ENCODE measurements at places on chromosomes 4 and X. TPM values are rescaled to one million over a fixed set of nuclear protein-coding genes. Genes with fewer than 3 reads are reported as not detected.

Gene UGT2B11
- not detected for total RNA-seq

Gene TMA16
- 50.5 TPM for total RNA-seq

- H3K27me3 ChIP-seq, result no peaks in the 10 kb centered on the region
- H3K4me1 ChIP-seq, result no peaks in the 10 kb centered on the region
- no peak overlapping the region for H3K27ac ChIP-seq
- H3K4me3 ChIP-seq, result no peak overlapping the region
- H3K36me3 ChIP-seq, result no peaks in the 10 kb centered on the region
Observed at GRCh38 chr4:61070269-61070668, 129.9 kb upstream of the ADGRL3 start.

Gene CYP4V2
- total RNA-seq, result 6.1 TPM

DNA sequence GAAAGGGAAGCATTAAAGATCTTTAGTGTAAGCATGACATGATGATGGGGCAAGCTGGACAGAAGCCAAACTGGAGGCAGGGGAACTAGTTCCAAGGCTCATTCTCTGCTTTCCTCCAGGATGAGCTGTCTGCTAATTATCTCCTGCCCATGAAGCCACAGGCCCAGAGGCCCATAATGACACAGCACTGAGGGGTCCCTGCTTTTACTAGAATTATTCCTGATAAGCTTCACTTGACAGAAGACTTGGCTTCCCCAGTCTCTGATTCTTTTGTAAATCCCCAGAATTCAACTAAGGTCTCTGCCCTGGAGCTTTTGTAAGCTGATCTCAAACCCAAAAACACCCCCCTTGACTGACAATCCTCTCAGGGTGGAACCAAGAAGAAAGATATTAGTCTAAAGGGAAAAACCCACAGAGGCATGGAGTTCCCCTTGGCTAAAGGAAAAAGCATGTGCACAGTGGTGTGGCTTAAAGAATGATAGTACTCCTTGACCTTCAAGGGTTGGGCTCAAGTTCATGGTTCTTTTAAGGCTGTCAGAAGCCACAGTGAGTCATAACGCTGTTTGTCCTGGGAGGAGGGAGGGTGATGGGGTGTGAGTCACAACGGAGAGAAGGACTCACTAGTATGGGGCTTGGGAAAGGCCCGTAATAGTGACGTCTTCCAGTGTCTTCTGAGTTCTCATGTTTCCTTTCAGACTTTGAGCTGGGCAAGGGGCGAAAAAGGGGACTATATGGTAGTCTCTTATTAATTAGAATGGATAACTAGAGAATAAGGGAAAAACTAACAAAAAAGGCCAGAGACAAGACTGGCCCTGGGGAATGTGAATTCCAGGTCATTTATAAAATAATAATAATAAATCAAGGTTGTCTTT lies 146.0 kb upstream of the CPEB2 start:
- H3K4me1 ChIP-seq, result peaks cover 20% of the 10 kb centered on the region
- H3K27ac ChIP-seq, result peak overlapping the region; percentile 51
- peak; percentile 96 for DNase-seq
- H3K27me3 ChIP-seq, result no peaks in the 10 kb centered on the region

Gene PRSS12
- total RNA-seq, result not detected

GRCh38 chr4:37805091-37805490 lies 21.4 kb upstream of the PGM2 start:
- no peaks in the 10 kb centered on the region for H3K36me3 ChIP-seq
- no peak overlapping the region for H3K27ac ChIP-seq
- H3K4me3 ChIP-seq, result no peak overlapping the region
- H3K4me1 ChIP-seq, result no peaks in the 10 kb centered on the region

DNA sequence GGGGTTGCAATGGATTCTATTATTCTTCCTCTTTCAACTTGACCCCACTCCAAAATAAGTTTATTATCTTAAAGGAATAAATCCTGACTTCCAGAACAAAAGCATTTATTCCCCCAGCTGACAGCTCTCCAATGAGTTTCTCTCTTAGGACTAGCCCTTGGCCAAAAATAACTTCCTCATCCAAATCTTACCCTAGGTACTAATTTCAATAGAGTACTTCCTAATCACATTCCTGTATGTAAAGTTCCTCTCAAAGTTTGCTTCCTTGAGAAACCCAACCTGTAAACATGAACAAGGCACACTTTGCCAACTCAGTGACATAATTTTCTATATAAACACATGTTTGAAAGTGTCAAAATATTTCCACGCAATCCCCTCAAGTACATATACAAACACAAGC lies 671.2 kb upstream of the GALNTL6 start:
- no peak overlapping the region for H3K27ac ChIP-seq
- no peaks in the 10 kb centered on the region for H3K27me3 ChIP-seq
- H3K4me3 ChIP-seq, result no peak overlapping the region
- no peak for DNase-seq
- H3K36me3 ChIP-seq, result no peaks in the 10 kb centered on the region

Gene SPON2
- 9.3 TPM for total RNA-seq

Gene CRMP1
- total RNA-seq, result 0.16 TPM

Gene SEC24D
- 46.0 TPM for total RNA-seq

- H3K36me3 ChIP-seq, result no peaks in the 10 kb centered on the region
- no peak overlapping the region for H3K27ac ChIP-seq
- H3K27me3 ChIP-seq, result no peaks in the 10 kb centered on the region
- no peaks in the 10 kb centered on the region for H3K4me1 ChIP-seq
- DNase-seq, result no peak
Observed at GRCh38 chr4:164536814-164537213, 217.1 kb upstream of the SMIM31 start.

Gene FOXO4
- 8.1 TPM for total RNA-seq

Gene SLC6A14
- total RNA-seq, result 0.05 TPM

Gene DCHS2
- total RNA-seq, result not detected

DNA sequence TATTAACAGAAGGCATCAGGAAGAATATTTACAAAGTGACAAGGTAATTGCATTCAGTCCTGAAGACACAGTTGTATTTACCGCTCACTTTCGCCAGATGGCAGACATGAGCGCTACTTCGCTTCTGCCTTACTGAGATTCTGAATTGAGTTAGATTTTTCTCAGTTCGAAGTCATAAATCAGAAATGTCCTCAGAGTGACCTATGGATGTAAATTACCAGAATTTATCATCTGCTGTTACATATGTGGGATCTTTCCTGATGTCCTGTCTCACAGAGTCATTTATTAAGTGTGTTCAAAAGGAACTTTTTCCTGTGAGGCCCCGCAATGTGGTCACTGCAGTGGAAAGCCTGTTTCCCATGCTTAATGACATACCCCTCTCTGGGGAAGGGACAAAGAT lies 97.3 kb upstream of the DCLK2 start:
- no peak for DNase-seq
- H3K36me3 ChIP-seq, result no peaks in the 10 kb centered on the region
- no peaks in the 10 kb centered on the region for H3K27me3 ChIP-seq
- H3K4me3 ChIP-seq, result no peak overlapping the region

GRCh38 chrX:121146059-121146628 lies 98.7 kb downstream of the GLUD2 start:
- H3K27me3 ChIP-seq, result no peaks in the 10 kb centered on the region
- no peak overlapping the region for H3K27ac ChIP-seq
- no peaks in the 10 kb centered on the region for H3K36me3 ChIP-seq

DNA sequence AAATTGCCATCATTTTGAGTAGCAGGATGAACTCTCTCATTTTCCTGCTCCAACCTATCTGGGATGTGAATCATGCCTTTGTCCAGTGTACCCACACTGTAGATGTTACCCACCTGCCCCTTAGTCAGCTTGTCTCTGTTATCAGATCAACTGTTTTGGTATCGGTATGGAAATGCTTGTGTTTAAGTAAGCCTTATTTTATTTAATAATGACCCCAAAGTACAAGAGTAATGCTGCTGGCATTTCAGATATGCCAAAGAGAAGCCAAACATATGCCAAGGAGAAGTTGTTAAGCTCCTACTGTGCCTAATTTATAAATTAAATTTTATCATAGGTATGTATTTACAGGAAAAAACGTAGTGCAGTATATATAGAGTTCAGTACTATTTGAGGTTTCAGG lies 18.6 kb upstream of the RAP1GDS1 start:
- H3K27ac ChIP-seq, result no peak overlapping the region
- DNase-seq, result no peak
- H3K4me1 ChIP-seq, result no peaks in the 10 kb centered on the region
- no peaks in the 10 kb centered on the region for H3K36me3 ChIP-seq
- H3K27me3 ChIP-seq, result no peaks in the 10 kb centered on the region

Gene GAGE1
- total RNA-seq, result not detected

DNA sequence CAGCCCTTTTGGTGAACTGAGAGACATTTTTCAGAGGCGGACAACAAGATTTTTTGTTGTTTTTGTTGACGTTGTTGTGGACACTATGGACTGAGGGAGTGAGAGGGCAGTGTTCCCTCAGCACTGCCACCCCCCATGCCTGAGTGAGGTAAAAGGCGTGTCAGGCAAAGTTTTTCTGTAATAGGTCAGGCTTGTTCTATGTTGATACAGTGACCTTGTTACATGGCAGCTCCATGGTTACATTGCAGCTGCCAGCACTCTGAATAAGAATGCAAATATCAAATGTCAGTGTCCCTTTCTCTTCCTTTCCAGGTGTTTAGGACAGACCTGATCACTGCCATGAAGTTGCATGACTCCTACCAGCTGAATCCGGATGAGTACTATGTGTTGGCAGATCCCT lies 36.6 kb downstream of the JADE1 start:
- H3K27ac ChIP-seq, result no peak overlapping the region
- peaks cover 38% of the 10 kb centered on the region for H3K36me3 ChIP-seq
- DNase-seq, result no peak
- H3K27me3 ChIP-seq, result no peaks in the 10 kb centered on the region

GRCh38 chr4:54228961-54229501 lies at the start of gene PDGFRA:
Gene PDGFRA, plus strand, starts transcription at chr4:54229293. Its CDS starts 29,476 bp downstream, at chr4:54258769.
- peaks cover 32% of the 10 kb centered on the region for H3K27me3 ChIP-seq
- H3K4me1 ChIP-seq, result peaks cover 9% of the 10 kb centered on the region
- no peak within 1 kb of the TSS for H3K27ac ChIP-seq
- peak within 1 kb of the TSS; percentile 54 for H3K4me3 ChIP-seq

GRCh38 chr4:163967263-163967662 lies 472.8 kb downstream of the TMA16 start:
- no peaks in the 10 kb centered on the region for H3K27me3 ChIP-seq
- no peak overlapping the region for H3K4me3 ChIP-seq
- DNase-seq, result no peak
- no peaks in the 10 kb centered on the region for H3K4me1 ChIP-seq
- H3K27ac ChIP-seq, result no peak overlapping the region

GRCh38 chr4:165844161-165844560 lies 28.9 kb upstream of the TLL1 start:
- H3K27ac ChIP-seq, result no peak overlapping the region
- DNase-seq, result no peak
- H3K36me3 ChIP-seq, result no peaks in the 10 kb centered on the region
- no peak overlapping the region for H3K4me3 ChIP-seq

DNA sequence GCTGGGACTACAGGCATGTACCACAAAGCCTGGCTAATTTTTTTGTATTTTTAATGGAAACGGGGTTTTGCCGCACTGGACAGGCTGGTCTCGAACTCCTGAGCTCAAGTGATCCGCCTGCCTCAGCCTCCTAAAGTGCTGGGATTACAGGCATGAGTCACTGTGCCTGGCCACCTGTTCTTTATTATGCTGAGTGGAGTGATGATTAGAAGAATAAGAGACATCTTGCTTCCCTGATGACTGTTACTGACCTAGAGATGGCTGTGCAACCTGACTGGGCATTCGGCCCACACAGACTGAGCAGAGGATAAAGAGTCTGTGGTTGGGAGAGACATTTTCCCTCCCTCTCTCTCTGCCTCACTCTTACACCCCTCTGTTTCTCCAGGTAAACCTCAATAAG lies 56.7 kb downstream of the SPINK2 start:
- H3K36me3 ChIP-seq, result no peaks in the 10 kb centered on the region
- no peak overlapping the region for H3K4me3 ChIP-seq
- no peak for DNase-seq

DNA sequence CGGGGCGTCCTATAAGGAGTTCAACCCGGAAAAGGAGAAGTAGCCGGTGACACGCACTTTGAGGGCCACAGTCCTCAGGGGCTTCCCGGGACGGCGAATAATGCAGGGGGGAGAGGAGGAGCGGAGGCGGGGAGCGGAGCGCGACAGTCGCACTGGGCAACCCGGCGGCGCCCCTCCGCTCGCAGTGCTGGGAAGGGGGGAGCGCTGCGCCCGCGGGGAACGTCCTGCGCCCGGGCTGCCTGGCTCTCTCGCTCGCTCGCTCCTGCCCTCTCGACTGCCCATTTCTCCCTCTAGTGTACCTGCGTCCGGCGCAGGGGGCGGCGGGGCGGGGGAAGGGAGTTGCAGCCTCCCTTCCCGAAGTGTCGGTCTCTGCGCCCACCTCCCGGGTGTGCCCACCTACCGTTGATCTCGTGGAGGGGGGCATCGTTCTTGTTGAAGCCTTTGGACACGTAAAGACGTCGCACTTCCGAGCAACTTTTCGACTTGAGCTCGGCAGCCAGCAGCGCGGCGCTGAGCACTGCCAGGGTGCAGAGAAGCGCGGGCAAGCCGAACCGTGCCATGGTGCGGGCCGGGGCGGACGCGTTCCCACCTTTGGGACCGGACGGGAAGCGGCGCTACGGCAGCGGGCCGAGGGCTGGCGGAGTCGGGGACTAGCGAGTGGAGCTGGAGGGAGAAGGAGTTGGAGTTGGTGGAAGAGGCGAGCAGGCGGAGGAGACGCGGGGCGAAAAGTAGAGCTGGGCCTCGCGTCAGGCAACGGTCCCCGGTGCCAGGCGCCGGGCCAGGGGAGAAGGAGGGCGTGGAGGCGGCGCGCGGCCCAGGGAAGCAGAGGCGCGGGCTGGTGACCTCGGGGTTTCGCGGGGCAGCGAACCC lies 648 bp downstream of the GPC4 start:
- DNase-seq, result no peak
- no peaks in the 10 kb centered on the region for H3K4me1 ChIP-seq
- H3K27me3 ChIP-seq, result no peaks in the 10 kb centered on the region
- H3K27ac ChIP-seq, result no peak overlapping the region
- no peaks in the 10 kb centered on the region for H3K36me3 ChIP-seq

Gene ZNF718
- 5.3 TPM for total RNA-seq

- peaks cover 10% of the 10 kb centered on the region for H3K4me1 ChIP-seq
- no peaks in the 10 kb centered on the region for H3K36me3 ChIP-seq
- no peak for DNase-seq
Observed at GRCh38 chrX:139844163-139844562, 88.7 kb downstream of the ATP11C start.

- H3K4me3 ChIP-seq, result no peak overlapping the region
- H3K4me1 ChIP-seq, result no peaks in the 10 kb centered on the region
- DNase-seq, result no peak
- H3K27ac ChIP-seq, result no peak overlapping the region
- H3K27me3 ChIP-seq, result no peaks in the 10 kb centered on the region
Observed at GRCh38 chr4:150570862-150571261, 11.1 kb upstream of the MAB21L2 start.

Gene FBXL5
- 31.9 TPM for total RNA-seq

Gene IGBP1
- total RNA-seq, result 55.2 TPM

- no peak overlapping the region for H3K4me3 ChIP-seq
- H3K36me3 ChIP-seq, result no peaks in the 10 kb centered on the region
- no peaks in the 10 kb centered on the region for H3K4me1 ChIP-seq
- no peaks in the 10 kb centered on the region for H3K27me3 ChIP-seq
- no peak for DNase-seq
- H3K27ac ChIP-seq, result no peak overlapping the region
Observed at GRCh38 chr4:152032722-152033131, 271.9 kb upstream of the GATB start.

GRCh38 chrX:15499976-15500375 lies 631 bp upstream of the BMX start:
- no peaks in the 10 kb centered on the region for H3K27me3 ChIP-seq
- DNase-seq, result no peak
- no peak overlapping the region for H3K4me3 ChIP-seq
- H3K4me1 ChIP-seq, result no peaks in the 10 kb centered on the region

GRCh38 chrX:41984628-41985027 lies 61.3 kb upstream of the CASK start:
- no peak for DNase-seq
- no peak overlapping the region for H3K4me3 ChIP-seq
- no peaks in the 10 kb centered on the region for H3K27me3 ChIP-seq
- H3K4me1 ChIP-seq, result no peaks in the 10 kb centered on the region
- no peaks in the 10 kb centered on the region for H3K36me3 ChIP-seq

All from GM12878 (cell line).